ENCODE measurements at places on chromosomes 3 and 15.
A peak's percentile ranks its signal among the peaks of the same experiment; 100 is the strongest.

DNA sequence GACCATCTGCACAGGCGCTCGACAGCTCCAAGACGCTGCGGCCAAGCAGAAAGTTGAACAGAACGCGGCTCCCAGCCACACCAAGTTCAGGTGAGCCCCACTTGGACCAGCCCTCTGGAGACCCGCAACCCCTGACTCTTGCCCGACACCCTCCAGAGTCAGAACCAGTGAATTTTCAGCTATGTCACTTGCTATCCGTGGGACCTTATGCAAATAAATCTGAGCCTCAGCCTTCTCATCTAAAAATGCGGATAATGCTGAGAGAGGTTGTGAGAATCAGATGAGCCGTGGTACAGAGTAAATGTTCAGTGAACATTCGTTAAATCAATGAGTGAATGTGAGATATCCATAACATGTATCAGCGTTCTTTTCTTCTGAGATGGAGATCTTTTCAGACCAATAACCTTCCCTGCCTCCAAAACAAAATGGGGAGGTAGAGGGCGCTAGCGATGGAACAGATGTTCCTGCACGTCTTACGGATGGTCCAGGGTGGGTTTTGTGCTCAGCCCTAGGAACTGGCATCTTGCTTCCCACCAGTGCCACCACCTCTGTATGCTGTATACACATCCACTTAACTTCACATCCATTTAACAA, 524 bp downstream of the MRPS11 start:
- DNase-seq, result no peak

- DNase-seq, result no peak
These were observed 150.5 kb upstream of the POU1F1 start for GRCh38 chr3:87426918-87427317.

DNA sequence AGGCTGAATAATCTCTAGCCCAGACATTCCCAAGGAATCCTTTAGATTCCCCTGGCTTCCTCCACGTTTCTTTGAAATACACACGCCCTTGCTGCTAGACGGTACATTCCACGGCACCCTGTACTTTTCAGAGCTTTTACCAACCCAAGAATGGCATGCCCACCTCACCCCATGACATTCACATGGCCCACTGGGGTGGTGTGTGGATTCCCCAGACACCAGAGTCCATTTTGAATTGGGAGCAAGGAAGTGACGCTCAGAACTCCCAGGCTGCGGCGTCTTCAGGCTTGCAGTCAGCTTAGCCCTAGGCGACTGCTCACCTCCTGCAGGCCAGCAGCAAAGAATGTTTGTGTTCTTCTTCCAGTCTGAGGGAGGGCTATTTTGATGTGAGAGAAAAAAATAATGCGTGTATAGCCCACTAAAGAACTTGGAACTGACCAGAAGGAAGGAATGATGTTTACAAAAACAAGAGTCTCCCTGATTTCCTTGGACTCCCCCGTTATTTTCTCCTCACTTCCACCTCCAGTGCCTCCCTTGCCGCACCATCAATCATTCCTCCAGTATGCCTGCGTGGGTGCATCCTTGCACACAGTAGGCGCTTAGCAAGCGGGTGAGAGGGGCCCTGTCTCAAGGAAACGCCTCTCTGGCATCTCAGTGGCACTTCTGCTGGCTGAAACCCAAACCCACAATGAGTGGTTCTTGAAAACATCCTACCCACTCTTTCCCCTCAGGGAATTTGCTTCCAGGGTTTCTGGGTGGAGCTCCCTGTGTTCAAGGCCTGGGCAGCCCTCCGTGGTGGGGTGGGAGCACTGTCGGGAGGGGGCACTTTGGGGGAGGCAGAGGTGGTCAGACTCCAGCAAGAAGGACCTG, 59.9 kb downstream of the SMAD6 start:
- DNase-seq, result peak; percentile 44

- no peak for DNase-seq
These were observed 643 bp upstream of the LMCD1 start for GRCh38 chr3:8500989-8501370.

DNA sequence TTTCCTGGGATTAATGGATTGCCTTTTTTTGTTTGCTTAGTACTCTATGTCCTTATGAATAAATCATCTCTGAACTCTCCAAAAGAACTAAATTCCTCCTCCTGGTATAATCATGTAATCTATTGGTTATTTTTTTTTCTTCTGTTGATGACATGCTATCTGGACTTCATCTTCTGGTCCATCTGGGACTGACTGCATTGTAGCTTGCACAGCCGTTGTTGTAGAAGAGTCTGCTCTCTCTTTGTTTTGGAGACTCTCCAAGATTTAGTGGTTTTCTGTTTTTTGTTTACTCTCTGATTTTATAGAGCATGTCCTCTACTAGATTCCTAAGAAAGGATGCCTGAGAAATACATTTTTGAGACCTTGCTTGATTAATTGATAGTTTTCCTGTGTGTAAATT, 19.1 kb downstream of the IREB2 start:
- DNase-seq, result no peak

DNA sequence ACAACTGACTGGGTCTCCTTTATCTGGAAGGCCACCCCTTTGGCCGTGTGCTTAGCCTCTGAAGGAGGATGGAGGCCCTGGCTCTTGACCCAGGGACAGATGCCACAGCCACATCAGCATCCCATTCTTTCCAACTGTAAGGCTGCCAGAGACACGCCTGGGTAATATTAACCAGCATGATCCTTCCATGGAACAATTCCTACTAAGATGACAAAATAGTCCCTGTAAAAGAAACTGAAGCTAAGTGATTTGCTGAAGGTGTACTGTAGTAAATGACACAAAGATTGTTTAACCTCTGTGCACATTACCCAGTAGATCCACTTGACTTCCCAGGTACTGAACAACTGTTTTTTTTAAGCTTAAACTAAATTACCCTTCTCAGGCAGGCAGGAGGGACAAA, 352.7 kb downstream of the SLC9A9 start:
- DNase-seq, result no peak

DNA sequence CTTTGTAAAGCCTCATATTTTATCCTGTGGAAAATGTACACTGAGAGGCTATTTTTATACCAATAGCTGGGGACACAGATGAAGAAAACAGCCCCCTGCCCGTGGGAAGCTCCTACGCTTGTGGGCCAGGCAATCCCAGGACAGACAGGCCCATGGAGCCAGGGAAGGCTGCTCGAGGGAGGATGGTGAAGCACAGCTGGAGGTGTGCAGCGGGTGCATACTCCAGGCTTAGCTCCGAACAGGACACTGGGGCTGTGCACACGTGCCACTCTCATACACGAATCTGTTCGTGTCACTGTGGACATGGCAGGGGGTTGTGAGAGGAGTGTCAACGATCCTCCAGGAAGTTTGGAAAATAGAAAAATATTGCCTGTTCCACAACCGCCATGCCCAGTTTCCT, 36.1 kb downstream of the SMAD6 start:
- DNase-seq, result no peak

- DNase-seq, result no peak
These were observed 25.0 kb downstream of the TBC1D2B start for GRCh38 chr15:78052545-78052944.

GRCh38 chr3:195068084-195069080, 202.6 kb downstream of the XXYLT1 start:
- no peak for DNase-seq

GRCh38 chr15:79265167-79265566, 17.4 kb upstream of the ANKRD34C start:
- DNase-seq, result no peak

DNA sequence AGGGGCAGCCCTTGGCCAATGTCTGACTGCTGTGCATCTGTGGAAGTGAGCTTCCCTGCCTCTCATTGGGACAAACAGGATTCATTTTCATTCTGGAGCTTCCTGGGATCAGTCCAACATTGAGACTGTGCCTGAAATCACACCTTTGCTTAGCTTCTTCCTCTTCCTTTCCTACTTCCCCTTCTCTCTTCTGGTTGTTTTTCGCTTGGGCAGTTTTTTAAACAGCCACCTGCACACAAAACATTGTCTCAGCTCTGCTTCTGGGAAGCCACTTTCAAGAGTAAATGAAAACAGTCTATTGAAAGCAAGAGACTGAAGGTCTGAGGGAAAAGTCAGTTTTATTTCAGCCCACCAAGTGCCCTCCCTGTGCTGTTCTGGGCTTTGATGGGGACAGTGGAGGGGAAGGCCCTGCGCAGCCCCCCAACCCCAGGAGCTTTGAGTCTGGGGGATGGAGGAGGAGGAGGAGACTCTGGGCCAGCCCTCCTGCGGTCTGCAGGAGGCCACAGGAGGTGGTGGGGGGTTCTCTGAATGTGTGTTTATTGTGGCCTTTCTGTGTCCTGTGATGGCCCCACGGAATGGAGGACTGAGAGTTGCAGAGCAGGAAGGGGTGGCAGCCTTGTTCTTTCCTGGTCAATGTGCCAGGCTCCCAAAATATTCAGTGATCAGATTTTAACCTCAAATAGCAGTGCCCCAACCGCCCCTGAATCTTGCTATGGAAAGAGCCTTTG, 7.8 kb upstream of the ISLR2 start:
- no peak for DNase-seq

- no peak for DNase-seq
These were observed 61.0 kb downstream of the ZBBX start for GRCh38 chr3:167318996-167319615.

DNA sequence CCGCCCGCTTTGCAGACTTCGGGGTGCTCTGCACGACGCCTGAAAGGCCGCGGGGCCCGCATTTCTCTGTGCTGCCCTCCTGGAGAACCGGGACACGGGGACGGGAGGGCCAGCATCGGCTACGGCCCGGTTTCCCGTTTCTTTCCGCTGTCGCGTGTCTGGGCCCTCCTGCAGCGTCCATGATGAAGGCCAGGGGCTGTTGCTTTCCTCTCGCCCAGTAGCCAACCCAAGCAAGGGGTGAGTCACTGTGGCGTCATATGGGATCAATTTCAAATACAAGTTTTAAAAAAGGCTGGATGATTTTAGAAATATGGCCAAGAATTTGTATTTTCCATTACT, 435 bp downstream of the SLC35G2 start:
- peak; percentile 62 for DNase-seq

DNA sequence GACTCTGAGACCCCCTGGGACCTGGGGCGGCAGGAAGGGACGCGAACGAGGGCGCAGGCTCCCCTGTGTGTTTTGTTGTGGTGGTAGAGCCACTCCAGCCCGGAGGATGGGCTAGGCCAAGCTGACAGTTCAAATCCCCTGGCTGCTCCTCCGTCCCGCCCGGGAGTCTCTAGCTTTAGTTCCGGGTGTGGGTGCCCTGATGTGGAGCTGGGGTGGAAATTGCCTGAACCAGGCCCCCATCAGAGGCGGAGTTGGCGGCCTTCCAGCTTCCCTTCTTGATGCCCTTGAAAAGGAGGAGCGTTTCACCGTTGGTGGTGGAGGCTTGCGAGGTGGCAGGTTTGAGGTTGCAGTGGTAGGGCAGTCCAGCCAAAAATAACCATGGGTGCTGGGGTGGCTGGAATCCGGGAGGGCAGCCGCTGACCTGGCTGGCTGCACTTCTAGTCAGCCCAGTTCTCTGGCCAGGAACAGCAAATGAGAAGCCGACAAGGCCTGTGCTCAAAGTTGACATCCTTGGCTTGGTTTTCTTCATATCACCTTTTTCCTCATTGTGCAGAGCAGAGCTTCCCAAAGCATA, 817 bp downstream of the CLK3 start:
- DNase-seq, result no peak

GRCh38 chr3:186458306-186459107, 85.7 kb downstream of the CRYGS start:
- DNase-seq, result no peak

DNA sequence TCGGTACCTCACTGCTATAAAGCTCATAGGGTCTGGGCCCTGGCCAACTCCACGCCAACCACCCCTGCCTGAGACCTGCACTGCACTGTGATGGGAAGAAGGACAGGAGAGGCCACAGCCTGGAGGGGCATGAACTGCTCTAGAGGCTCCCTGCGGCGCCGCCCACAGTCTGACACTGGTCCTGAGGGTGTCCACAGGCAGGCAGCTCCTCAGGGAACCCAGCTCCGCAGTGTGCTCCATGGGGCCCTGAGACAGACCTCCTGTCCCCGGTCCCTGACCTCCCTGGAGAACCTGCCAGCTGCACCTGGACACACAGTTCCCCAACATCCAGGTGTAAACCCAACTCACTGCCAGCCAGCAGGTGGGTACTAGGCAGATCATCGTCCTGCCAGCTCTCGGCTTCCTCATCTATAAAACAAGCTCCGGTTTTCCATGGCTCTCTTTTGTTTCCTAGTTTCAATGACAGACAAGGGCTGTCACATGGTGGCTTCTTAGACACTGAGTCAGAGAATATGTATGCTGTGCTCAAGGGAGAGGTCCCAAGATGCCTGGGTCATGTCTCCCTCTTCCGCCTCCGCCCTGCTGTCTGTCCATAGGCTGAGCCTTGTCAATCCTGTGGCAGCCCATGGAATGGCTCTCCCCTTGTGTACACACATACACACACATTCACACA, 5.1 kb upstream of the HAPLN3 start:
- no peak for DNase-seq
